ENCODE measurements at places on chromosomes 1 and 21.

DNA sequence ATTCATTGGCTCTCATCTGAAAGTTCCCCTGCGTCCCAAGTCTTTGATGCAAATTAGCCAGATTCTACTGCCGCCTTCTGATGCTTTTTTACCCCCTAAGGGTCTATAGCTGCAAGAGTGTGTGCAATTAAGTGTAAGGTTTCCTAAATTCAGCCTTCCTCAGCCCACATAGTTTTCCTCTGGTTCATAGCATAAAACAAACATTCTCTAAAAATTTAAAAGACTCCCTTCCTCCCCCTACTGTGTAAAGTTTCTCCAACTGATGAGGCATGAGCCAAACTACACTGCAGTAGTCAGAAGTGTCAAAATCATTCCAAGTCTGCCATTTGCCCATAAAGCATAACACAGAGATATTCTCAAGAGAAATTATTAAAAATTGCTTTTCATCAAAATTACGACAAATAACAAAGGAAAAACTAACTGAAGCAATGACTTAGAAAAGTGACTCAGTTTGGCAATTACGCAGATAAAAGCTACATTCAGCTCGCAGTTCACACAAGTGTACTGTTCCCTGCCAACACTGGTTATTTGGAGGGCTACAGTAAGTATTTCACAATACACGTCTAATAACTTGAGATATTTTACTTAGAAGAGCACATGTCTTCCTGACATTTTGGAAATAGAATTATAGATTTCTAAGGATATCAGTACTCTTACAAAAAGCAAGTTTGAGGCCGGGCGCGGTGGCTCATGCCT is 15.4 kb downstream of the KCNH1 start:
- no peak for DNase-seq

GRCh38 chr1:109763646-109764415 is at the start of gene EPS8L3:
Gene EPS8L3, minus strand, starts transcription at chr1:109763923. Its CDS starts 2,174 bp downstream, at chr1:109761749.
- no peak for DNase-seq

GRCh38 chr1:36126005-36126716 is 1.1 kb upstream of the COL8A2 start:
- DNase-seq = no peak

GRCh38 chr1:47243910-47244309 is 11.9 kb upstream of the TAL1 start:
- DNase-seq = no peak

GRCh38 chr1:91650764-91651163 is 150.1 kb downstream of the CDC7 start:
- no peak for DNase-seq

GRCh38 chr1:98389809-98390208 is 271.7 kb upstream of the SNX7 start:
- no peak for DNase-seq

- DNase-seq = peak; percentile 70
Measured at GRCh38 chr1:113904293-113904673, 316 bp downstream of the AP4B1 start.

DNA sequence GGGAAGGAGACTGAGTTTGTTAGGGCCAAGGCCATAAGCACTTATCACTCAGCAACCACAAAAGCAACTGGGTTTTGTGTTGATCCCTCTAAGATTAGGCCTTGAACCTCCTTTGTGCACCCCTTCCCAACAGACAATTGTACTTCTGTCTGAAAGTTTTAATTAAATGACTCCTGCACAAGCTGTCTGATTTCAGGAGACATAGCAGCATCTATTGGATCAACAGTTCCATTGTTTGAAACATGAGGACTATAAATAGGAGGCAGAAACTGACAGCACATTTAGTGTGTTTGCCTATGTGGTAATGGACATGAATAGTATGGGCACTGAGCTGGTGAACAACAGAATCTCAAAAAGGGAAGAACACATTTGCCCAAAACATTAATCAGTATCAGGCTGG is 167.3 kb upstream of the KCNJ6 start:
- DNase-seq = no peak

DNA sequence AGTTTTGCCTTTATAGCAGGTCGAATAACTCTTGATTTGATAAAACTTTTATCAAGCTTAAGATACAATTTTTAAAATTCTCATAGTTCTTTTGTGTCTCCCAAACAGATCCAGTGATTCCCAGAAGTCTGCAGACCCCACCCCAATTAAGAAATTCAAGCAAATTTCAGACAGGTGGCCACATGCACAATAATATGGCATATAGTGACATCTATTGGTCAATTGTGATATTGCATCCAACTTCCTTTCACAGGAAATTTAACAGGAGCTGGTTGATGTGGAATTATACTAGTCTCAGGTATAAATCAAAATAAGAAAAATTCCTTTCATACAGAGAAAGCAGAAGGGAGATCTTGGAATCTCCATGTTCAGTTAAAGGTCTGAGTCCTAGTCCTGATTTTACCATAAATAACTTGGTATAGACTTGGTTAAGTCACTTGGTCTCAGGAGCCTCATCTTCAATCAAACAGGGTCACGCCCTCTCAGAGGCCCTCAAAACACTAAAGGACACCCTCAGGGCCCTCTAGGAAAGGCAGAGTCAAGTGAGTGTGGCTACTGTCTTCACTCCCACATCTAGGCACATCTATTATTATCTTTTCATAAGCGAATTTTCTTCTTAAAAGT is 24.1 kb downstream of the PIGM start:
- no peak for DNase-seq

GRCh38 chr1:201597551-201598230 is 58.8 kb downstream of the NAV1 start:
- peak; percentile 91 for DNase-seq

GRCh38 chr1:172401477-172401876 is 19.0 kb upstream of the C1orf105 start:
- no peak for DNase-seq

DNA sequence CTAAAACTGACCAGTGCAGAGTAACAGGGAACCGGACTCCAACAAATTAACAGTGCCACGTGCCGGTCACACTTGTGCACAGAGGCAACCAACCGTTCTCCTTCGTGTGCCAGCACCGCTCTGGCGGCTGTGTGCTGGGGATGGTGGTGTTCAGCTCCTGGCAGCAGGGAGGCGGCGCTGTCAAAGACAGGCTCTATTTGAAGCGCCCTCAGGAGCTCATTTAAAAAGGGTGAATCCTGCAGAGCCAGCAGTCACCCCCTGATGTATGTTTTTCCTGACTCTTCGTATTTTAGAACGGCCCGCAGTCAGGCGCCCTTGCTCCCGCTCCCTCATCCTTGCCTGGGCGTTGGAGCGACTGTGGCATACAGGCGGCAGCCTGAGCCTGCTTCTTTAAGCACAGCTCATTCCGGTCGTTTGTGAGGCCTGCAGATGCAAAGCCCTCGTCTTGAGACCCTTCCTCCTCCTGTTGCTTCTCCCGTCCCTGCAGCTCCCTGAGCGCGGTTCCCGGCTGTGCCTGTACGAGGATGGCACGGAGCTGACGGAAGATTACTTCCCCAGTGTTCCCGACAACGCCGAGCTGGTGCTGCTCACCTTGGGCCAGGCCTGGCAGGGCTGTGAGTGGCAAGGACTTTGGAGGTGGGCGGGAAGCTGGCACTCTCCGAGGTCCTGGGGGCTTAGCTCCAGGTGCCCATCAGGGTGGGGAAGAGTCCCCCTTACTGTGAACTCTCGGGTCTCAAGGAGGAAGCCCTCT is 1.1 kb downstream of the DFFB start:
- peak; percentile 49 for DNase-seq

GRCh38 chr1:23251812-23252211 is 34.5 kb upstream of the HTR1D start:
- no peak for DNase-seq

- peak; percentile 70 for DNase-seq
Measured at GRCh38 chr21:37845535-37845934, 70.7 kb downstream of the KCNJ6 start.

GRCh38 chr1:54884768-54885167 is 2.2 kb downstream of the DHCR24 start:
- no peak for DNase-seq

DNA sequence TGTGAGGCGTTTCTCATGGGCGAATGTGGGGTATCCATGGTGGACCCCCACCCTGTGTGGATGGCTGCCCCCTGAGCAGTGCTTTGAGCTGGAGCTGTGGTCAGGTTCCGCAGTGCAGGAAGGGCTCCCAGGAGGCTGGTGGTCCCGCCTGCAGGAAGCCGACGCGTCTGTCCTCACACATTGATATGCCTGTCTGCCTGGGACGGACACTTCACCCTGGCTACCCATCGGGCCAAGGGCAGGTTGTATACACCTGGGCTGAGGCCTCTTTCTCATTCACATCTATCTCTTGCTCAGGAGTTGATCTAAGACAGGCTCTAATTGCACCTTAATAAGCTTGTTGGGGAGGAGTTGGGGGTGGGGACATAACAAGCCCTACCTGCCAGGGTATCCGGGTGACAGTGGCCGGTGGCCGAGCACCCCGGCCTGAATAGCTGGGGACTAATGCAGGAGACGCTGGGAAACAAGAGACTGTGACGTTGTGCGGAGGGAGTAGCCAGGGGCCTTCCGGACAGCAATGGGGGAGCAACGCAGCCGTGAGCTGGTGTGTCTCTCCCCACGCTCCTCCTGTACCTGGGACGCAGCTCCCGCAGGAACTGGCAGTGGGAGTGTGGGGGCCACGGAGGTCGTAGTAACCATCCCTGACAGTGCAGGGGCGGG is 21.7 kb downstream of the PDXK start:
- DNase-seq = peak; percentile 30

GRCh38 chr1:226063977-226064815 is 1.7 kb downstream of the H3-3A start:
- DNase-seq = no peak

- no peak for DNase-seq
Measured at GRCh38 chr1:9027307-9027706, 1.1 kb upstream of the SLC2A7 start.

DNA sequence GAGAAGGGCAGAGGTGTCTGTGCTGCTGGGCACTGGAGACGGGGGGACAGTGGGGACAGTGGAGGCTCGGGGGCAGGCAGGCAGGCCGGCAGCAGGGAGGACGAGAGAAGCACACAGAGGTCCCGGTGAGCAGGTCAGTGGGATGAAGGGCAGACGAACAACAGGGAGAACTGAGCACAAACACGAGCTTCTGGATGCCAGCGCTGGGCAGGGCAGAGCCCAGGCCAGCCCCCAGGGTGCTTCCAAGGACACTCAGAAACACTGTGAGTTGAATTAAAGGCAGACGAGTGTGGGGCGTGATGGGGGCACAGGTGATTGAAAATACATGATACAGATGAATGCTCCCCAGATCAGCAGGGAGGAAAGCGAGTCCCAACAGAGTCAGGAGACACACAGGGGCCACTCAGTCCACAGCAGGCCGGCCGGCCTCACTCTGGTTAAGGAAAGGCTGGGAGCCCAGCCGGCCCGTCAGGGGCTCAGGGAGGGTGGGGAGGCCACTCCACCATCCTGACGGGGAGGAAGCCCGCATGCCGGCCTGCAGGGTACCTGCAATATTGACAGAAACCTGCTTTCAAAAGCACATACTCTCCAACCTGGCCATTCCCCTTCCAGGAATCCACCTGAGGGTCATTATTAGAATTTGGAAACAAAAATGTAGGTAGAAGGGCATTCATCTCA is 14.1 kb downstream of the SLC19A1 start:
- DNase-seq = no peak

DNA sequence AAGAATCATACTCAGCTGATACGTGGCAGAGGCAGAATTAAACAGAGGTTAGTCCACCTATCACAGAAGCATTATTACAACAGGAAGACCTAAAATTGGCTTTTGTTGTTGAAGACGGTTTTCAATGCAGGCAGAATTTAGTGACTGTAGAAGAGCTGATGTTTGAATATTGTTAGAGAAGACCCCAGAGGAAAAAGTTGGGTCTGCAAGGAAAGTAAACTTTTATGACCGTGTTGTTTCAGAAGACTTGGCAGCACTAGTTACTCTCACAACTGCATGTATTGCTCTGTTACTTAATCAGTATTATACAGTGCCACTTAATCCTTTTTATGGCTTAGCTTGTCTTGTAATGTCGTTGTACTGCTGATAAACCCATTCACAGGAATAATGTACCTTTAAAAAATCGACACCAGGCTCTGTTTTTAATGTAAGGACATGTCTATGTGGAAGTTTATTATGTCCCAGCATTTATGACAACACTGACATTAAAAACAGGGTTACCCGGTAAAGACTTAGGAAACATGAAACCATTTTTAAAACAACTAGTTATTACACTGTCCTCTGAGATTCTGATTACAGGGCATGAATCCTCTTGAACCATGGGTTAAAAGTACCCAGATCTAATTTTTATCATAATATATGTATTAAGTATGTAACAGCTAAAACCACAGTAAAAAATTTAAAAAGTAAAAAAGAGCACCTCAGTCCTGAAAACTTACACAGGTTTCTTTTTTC is 235.4 kb downstream of the TTLL7 start:
- DNase-seq = no peak

GRCh38 chr1:47181095-47181954 is 8.5 kb downstream of the PDZK1IP1 start:
- no peak for DNase-seq

- no peak for DNase-seq
Measured at GRCh38 chr1:192588546-192588945, 13.0 kb downstream of the RGS1 start.

GRCh38 chr1:8941906-8942305 is 3.8 kb upstream of the CA6 start:
- DNase-seq = no peak
